AG04449 (cell line): ENCODE measurements at places on chromosomes 11 and 22.

GRCh38 chr11:118175031-118175992 lies 1.1 kb downstream of the SCN2B start:
- DNase-seq = no peak

DNA sequence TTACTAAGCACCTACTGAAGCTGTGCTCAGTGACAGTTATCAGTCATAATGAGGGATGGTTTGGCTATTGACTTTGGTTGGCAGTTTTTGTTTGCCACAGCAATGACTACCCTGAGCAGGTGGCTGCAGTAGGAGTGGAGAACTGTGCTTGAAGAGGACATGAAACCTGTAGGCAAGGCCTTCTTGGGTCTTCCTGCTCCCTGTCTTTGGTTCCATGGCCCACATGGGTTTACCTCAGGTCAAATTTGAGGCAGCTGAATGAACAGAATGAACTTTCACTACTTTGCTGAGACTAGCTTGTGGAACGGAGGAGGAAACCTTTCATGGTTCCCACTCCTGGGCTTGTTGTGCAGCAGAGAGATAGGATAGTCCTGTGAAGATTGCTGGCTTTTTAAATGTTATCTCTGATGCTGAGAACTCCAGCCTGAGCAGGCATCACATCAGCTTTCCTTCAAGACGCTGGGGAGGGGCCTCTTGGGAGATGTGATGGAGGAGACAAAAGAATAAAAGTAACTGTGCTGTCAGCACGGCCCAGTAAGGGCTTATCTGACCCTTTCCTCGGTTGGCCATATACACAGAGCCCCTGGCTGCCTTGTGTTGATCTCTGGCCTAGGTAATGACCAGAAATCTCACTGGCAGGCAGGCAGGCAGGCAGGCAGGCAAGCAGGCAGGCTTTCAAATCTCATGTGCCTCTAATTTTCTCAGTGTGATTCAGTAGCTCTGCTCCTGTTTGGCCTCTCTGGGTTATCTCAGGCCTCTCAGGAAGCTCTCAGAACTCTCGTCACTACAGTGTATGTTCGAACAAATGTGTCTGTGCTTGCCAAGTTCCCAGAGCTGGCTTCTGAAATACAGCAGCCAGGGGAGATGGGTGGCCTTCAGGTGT lies 12.0 kb downstream of the STIM1 start:
- no peak for DNase-seq

DNA sequence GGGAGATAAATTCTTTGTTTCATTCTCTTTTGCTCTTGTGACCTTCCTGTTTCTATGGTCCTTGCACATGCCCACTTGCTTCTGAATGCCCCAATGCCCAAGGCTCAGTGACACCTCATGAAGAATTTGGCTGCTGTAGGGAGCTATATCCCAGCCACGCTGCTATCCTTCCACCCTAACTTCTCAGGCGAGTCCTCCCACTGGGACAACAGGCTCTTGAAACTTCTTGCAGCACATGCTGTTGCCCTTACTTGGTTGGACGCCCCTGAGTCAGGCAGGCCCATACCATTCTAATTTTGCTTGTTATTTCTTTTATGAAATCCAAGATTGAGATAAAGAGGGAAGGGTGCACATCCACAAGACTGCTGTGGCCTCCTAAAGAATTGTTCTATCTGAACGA lies 57.6 kb upstream of the BLID start:
- no peak for DNase-seq

DNA sequence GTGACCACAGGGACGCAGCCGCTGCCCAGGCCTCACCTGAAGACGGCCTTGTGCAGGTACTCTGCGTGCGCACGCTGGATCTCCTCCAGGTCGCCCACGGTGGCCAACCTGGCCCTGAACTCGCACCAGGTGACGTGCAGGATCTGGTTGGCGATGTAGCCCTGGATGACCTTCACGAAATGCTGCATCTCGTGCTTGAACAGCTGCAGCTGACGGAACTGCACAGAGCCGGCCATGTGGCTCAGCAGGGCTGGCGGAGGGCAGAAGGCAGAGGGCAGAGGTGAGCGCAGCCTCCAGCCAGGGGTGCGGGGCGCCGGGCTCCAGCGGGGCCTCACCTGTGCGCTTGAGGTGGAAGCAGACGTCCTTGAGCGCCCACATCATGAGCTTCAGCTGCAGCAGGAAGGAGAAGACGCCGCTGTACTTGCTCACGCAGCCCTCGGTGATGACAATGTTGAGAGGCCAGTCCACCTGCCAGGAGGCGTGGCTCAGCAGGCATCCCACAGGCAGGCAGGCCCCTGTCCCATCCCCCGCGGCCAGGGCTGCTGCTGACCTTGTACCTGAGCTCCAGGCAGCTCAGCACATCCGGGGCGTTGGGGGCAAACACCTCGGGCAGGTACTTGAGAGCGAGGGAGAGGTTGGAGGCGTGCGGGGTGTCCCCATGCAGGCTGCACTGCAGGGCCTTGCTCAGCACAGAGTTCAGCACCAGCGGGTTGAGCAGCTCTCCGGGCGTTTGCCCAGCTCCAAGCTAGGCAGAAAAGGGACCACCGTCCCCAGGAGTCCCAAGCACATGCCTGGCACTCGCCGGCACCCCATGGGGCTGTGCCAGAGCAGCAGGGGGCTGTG lies 17.6 kb downstream of the SELENOO start:
- DNase-seq = no peak

- peak; percentile 82 for DNase-seq
Observed at GRCh38 chr11:95835768-95836488, 45.6 kb downstream of the CEP57 start.
